ENCODE measurements at places on chromosomes 5 and 9.
A peak's percentile ranks its signal among the peaks of the same experiment; 100 is the strongest.

DNA sequence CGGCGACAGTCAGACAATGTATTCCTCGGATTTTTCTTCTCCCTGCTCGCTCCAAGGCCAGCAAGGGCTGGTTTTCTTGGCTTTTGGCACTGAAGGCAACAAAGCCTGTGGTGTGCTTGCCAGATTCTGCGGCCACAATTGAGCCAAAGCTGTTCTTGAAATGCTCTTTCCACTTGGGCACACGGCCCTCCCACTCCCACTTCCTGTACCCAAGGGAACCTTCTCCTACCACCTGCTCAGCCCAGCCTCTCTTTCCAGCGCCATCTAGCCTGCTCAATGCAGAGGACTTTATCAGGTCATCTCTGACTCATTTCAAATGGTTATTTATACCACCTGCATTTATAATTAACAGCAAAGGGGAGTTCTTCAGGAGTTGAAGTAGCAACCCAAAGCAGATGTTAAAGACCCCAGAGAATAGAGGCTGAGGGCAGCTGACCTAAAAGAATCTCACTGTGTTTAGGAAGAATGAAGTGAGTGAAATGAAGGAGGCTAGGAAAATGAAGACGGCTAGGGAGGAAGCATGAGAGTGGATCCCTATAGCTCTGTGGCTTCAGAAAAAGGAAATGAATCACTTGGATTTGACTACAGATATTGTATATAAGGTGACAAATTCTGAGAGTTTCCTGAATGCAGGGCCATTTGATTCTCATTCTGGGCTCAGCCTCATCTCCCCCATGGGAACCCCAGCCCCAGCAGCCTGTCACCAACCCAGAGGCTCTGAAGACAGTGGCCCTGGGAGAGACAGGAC lies 439.0 kb downstream of the ENC1 start:
- peak; percentile 72 for DNase-seq

DNA sequence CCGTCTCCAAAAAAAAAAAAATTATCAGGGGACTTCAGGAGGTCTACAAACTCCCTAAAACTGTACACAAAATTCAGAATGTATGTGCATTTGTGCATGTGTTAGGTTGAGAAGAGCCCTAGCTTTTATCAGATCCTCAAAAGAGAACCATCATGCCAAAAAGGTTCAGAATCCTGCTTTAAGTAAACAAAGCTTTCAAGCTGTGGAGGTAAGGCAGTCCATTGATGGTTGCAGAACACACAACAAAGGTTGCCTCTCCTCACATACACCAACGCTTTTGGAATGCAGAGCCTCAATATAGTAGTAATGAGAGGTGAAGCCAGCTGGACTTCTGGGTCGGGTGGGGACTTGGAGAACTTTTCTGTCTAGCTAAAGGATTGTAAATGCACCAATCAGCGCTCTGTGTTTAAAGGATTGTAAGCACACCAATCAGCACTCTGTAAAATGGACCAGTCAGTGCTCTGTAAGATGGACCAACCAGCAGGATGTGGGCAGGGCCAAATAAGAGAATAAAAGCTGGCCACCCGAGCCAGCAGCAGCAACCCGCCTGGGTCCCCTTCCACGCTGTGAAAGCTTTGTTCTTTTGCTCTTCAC lies 57.9 kb upstream of the RNF38 start:
- no peak for DNase-seq

GRCh38 chr5:2263763-2264162 lies 381.0 kb upstream of the IRX4 start:
- no peak for DNase-seq

- DNase-seq = no peak
Observed at GRCh38 chr5:173196133-173196952, 38.7 kb downstream of the NKX2-5 start.

- DNase-seq = peak; percentile 99
Observed at GRCh38 chr5:109455598-109456096, 45.9 kb upstream of the PJA2 start.

GRCh38 chr5:142878111-142878510 lies 107.9 kb downstream of the ARHGAP26 start:
- DNase-seq = no peak

- no peak for DNase-seq
Observed at GRCh38 chr9:76652894-76653293, 111.3 kb upstream of the PCA3 start.

DNA sequence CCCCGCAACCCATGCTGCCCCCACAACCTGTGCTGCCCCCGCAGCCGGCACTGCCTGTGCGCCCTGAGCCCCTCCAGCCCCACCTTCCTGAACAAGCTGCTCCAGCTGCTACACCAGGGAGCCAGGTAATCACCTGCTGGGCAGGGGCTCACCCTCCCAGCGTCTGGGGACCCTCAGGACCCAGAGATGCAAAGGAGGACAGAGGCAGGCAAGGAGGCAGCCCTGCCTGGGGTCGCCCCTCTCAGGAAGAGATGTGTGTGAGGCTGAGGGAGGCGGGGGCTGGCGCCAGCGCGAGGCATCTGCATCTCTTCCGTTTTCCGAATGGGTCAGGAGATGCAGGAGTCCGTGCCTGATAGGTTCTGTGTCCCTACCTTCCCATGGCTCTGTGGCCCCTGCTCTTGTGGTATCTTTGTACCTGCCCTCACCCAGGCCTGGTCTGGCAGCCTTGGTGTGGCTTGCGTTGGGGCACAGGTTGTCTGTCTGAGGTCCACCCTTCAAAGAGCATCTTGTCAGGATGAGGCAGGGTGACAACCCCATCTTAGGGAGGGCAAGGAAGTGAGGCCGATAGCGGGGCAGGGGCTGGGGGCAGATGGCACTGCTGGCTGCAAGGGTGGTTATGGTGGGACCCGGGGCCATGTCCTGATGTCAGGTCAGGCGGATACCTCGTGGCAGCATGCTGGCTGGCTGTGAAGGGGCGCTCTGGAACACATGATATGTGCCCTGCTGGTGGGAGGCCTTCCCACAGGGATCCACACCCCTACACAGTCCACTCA lies 75.7 kb downstream of the WNK2 start:
- DNase-seq = no peak

DNA sequence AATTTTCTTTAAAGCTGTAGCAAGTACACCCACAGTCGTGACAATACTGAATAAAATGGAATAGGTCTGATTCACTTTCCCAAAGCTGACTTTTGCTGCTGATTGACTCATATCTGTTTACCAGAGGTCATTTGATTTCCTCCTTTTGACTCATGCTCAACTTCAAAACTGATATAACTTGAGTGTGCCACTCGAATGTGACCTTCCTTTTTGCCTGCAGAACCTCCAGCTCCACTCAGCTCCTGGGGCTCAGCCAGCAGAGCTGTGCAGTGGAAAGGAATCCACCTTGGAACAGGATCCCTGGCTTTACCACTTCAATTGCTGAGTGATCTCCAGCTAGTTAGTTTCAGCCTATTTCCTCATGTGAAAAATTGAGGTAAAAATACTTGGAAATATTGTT lies 84.1 kb downstream of the FEM1C start:
- DNase-seq = peak; percentile 92

DNA sequence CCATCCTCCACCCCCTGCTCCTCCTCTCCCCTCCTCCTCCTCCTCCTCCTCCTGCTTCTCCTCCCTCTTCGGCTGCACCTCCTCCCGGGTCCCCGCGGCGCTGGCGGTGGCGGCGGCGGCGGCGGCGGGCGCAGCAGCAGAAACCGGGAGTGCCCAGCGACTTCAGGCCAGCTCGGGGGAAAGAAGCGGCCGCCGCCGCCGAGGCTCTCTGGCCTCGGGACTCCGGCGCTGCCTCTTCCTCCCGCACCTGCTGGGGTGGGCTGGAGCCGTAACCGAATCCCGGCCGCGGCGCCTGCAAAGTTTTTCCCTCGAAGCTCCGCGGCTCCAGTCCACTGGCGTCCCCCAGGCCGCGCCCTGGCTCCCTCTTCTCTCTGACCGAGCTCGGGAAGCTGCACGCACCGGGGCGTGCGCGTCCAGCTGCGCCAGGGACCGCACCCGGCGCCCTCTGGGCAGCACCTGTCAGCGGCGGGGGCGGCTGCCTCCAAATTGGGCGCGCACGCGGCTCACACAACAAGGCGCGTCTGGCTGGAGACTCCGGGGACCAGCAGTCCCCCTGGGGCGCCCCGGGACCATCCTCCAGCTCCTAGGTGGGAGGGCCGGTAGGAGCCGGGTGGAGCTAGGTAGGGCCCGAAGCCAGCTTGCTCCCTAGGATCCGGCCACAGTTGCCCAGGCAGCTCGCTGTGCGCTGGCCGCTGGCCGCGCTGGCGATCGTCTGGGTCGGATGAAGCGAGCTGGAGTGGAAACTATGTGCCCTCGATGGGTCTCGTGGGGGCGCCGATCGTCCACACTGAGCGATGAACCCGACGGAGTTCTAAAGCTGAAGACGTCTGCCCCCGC lies at the start of gene MCTP1:
Gene MCTP1, minus strand, starts transcription at position 523 of the 837 bp plus-strand sequence.
- no peak for DNase-seq

DNA sequence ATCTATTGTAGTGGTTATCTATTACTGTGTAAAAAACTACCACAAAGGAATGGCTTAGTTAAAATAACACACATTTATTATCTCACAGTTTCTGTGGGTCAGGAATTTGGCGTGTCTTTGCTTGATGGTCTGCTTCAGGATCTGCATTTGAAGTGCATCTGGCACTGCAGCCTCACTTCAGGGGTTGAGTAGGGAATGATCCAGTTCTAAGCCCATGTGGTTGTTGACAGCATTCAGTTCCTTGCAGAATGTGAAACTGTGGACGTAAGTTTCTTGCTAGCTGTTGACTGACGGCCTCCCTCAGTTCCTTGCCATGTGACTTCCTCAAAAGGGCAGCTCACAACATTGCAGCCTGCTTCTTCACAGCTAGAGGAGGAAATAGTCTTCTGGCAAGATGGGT lies 2.1 kb upstream of the OGN start:
- no peak for DNase-seq

DNA sequence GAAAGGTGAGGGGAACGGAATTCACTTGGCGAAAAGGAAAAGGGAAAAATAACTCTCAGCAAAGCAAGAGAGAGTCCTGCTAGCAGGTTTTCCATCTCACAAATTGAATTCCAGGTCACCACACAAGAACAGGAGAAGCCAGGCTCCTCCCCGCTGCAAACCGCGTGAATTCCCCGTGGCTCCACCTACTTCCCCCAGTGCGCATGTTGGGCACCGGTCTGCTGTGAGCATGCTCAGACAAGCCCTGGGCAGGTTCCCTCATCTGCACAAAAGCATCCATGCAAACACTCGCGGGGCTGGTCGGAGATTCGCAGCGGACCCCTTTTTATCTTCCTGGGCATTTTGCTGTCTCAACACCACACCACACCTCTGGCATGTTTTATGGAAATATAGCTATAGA lies 58.5 kb upstream of the S1PR3 start:
- no peak for DNase-seq

- DNase-seq = no peak
Observed at GRCh38 chr9:91746904-91747303, 203.1 kb downstream of the ROR2 start.

- DNase-seq = peak; percentile 63
Observed at GRCh38 chr9:122941582-122942234, 888 bp downstream of the RABGAP1 start.

- DNase-seq = no peak
Observed at GRCh38 chr5:180558232-180558631, 33.1 kb downstream of the SCGB3A1 start.

DNA sequence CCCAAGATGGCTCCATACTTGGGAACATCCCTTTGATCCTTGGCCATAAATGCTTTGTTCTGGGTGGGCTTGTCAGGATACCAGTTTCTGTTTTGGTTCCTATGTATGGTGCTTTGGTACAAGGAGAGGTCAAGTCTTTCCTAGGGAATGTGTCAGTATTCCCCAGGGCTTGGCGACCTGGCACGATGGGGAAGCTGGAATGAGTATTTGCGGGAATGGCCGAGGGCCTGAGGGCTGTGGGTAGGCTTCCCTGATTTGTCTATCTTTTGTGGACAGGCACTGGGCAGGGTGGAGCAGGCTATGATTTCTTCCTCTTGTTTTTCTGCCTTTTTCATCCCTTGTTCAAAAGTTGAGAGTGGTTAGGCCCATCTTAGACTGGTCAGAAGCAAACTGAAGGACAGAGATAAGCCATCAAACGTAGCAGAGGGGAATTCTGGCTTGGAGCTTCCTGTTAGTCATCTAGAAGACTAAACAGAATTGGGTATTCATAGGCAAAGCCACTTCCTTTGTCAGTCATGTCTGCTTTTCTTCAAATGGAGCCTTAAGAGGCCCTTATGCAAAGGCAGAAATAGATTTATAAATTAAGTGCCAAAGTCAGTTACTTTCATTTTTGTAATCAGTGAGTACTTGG lies 13.7 kb downstream of the DOCK2 start:
- peak; percentile 41 for DNase-seq

GRCh38 chr5:159156426-159157238 lies 52.7 kb downstream of the RNF145 start:
- peak; percentile 78 for DNase-seq

Measured in renal cortical epithelial cell (primary cell).